RPMI8226 (cell line): ENCODE measurements at places on chromosomes 2 and 18.

- no peak for DNase-seq
These were observed 12.6 kb upstream of the TMX3 start for GRCh38 chr18:68727506-68727905.

DNA sequence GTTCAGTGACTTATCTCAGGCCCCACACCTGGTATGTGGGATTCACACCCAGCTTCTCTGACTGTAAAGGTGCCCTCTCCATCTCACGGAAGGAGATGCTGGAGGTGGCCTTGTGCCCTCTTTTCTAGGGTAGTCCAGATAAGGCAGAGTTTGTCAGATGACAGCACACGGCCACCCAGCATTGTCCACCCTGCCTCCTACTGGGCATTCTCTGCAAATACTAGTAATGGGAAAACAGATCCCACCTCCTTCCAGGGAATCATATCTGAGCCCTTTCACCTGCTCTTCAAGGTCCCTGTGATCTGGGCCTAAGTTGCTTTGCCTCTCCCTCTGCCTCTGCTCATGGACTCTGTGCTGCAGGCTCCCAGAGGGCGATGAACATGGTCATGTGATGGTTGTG, 214.7 kb downstream of the CLIP4 start:
- no peak for DNase-seq

GRCh38 chr2:99084256-99084655, 57.3 kb upstream of the C2orf15 start:
- DNase-seq: no peak

DNA sequence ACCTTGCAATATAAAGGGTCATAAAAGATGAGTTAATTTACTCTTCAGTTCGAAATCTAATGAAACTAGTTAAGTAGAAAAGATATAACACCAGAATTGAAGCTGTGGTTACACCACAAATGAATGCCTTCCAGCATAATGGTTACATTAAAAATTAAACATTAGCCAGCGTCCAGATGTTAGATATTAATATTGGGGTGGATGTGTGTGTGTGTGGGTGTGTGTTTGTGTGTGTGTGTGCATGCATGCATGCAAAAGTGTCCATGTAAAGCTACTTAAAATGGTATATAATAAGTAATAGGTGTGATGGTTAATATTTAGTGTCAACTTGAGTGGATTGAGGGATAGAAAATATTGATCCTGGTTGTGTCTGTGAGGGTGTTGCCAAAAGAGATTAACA, 170.4 kb upstream of the FN1 start:
- no peak for DNase-seq

- DNase-seq: no peak
These were observed 18.1 kb downstream of the ABCB11 start for GRCh38 chr2:169012812-169013627.
